ENCODE measurements at places on chromosomes 2 and 18. TPM values are rescaled to one million over a fixed set of nuclear protein-coding genes. Genes with fewer than 3 reads are reported as not detected.

DNA sequence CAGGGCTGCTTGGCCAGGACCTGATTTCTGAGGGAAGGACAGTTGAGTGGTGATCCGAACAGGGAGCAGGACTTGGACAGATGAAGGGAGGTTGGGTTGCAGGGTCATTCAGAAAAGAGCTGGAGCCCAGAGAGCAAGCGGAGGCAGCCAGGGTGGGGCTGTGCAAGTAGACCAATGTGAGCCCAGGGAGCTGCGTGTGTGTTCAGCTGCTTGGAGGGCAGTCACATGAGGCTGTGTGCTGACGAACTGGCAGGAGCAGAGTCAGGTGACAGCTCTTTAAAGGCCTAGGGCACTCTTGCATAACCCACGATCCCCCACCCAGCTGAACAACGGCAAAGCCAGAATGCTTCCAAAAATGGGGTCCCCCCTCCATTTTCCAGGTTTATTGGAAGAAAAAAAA lies 4.6 kb upstream of the MLPH start:
- H3K36me3 ChIP-seq: no peaks in the 10 kb centered on the region
- no peak overlapping the region for H3K4me3 ChIP-seq
- no peaks in the 10 kb centered on the region for H3K4me1 ChIP-seq
- H3K27me3 ChIP-seq: peaks cover 54% of the 10 kb centered on the region
- no peak for DNase-seq
- no peak overlapping the region for H3K27ac ChIP-seq

DNA sequence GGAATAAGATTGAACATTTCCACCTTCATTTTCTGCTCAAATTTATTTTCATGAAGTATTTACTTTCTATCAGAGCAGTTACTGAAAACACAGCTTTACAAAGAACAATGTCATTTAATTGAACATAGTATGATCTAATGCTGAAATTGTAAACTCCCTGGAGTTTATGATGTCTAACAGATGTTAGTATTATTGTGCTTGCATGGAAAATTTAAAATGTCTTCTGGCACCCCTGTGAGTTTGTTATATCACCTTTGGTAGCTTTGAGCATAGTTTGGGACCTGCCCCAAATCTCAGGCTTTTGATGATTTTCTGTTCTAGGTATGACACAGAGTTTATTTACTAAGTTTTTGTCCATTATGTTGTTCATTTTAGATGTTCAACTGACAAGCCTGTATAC lies 28.1 kb downstream of the FAM171B start:
- DNase-seq: no peak
- H3K27me3 ChIP-seq: peaks cover 10% of the 10 kb centered on the region
- H3K27ac ChIP-seq: no peak overlapping the region

- no peaks in the 10 kb centered on the region for H3K36me3 ChIP-seq
- no peak for DNase-seq
- no peaks in the 10 kb centered on the region for H3K4me1 ChIP-seq
- no peak overlapping the region for H3K27ac ChIP-seq
These were observed 9.9 kb downstream of the GRP start for GRCh38 chr18:59229701-59230443.

GRCh38 chr18:68721681-68722583 lies 7.0 kb upstream of the TMX3 start:
- peak overlapping the region; percentile 80 for H3K4me3 ChIP-seq
- no peak for DNase-seq

DNA sequence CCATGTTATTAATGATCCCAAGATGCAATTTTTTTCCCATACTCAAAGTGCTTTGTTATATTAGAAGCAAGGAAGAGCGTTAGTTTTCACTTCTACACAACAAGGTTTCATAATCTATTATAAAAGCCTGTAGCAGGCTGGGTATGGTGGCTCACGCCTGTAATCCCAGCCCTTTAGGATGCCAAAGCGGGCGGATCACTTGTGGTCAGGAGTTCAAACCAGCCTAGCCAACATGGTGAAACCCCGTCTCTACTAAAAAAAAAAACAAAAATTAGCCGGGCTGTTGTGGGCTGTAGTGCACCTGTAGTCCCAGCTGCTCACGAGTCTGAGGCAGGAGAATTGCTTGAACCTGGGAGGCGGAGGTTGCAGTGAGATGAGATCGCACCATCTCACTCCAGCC lies 19.0 kb upstream of the SERPINB2 start:
- H3K36me3 ChIP-seq: no peaks in the 10 kb centered on the region
- no peak overlapping the region for H3K27ac ChIP-seq
- DNase-seq: no peak
- H3K4me3 ChIP-seq: no peak overlapping the region

- peaks cover 5% of the 10 kb centered on the region for H3K27me3 ChIP-seq
- no peak overlapping the region for H3K27ac ChIP-seq
- H3K36me3 ChIP-seq: no peaks in the 10 kb centered on the region
- no peak overlapping the region for H3K4me3 ChIP-seq
These were observed 513.9 kb downstream of the ZNF516 start for GRCh38 chr18:75981102-75981501.

- H3K27ac ChIP-seq: no peak overlapping the region
- H3K4me1 ChIP-seq: no peaks in the 10 kb centered on the region
- no peaks in the 10 kb centered on the region for H3K36me3 ChIP-seq
- DNase-seq: no peak
These were observed 39.5 kb upstream of the FIGN start for GRCh38 chr2:163775304-163775703.

GRCh38 chr18:39871961-39872360 lies 2083.1 kb upstream of the PIK3C3 start:
- H3K36me3 ChIP-seq: no peaks in the 10 kb centered on the region
- no peak overlapping the region for H3K27ac ChIP-seq
- DNase-seq: no peak
- H3K4me3 ChIP-seq: no peak overlapping the region
- H3K4me1 ChIP-seq: no peaks in the 10 kb centered on the region

Gene LPIN1
- 70.9 TPM for total RNA-seq

Gene ALLC
- not detected for total RNA-seq

Gene TNFAIP6
- total RNA-seq: not detected
